ENCODE measurements at places on chromosomes 2 and 18.

DNA sequence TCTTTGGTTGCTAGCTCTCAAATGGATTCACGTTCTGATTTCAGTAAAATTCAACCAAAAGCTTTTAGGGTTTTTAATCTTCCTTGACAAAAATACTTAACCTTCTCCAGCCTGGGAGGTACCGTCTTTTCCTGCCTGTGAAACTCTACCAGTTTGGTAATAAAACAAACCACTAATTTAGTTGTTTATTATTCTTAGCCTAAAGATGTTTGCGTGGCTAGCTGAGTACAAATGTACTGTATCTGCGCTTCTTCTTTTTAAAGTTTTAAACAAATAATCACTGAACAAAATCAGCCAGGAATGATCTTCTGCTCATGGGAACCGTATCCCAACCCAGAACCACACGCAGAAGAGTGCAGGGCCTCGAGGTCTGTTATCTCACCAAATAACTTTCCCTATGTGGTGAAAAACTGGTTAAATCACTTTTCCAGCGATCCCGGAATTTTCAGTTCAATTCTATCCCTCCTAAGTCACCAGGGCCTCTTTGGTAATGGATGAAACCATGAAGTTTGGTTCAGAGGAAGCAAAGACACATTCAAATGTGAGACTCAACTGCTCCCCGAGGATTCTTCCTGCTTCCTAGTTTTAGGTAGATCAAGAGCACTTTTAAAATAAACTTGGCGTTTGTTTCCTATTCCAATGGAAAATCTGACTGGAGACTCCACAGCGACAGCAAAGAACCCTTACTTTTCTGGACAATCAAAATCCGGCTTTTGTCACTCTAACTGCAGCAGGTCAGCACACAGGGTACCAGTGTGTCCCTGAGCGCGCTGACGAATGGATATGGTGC is 36.1 kb downstream of the BCL2 start:
- no peak for DNase-seq

DNA sequence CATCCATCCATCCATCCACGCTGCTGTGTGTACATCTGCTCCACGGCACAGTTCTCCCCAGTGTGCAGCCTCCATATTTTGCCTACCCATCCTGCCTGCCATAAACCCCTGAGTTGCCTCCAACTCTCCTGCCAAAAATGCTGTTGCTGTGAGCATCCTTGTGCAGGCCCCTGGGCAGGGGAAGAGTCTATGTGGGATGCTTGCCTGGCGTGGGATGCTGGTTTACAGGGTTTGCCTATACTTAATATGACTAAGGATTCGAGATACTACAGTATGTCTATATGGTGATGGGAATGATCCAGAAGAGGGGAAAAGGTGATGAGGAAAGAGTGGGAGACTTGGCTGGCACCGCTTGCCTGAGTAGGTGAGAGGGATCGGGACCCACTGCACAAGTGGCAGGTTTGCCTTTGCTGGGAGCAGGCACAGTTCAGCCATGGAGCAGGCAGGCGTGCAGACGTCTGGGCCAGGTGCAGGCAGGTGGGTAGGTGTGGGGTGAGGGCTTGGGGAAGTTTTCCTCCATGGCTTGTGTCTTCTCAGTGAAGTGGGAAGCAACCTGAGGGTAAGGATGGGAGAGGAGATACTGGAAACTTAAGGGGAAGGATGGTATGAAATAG is 30.2 kb upstream of the FAHD2A start:
- DNase-seq, result no peak

- DNase-seq, result no peak
Measured at GRCh38 chr2:207847807-207848544, 78.3 kb upstream of the FZD5 start.

GRCh38 chr18:51726614-51727013 is 529.1 kb upstream of the MEX3C start:
- no peak for DNase-seq

GRCh38 chr2:23220513-23221094 is 164.4 kb upstream of the KLHL29 start:
- no peak for DNase-seq

GRCh38 chr2:74740741-74741431 is 86.8 kb downstream of the SEMA4F start:
- DNase-seq, result no peak

DNA sequence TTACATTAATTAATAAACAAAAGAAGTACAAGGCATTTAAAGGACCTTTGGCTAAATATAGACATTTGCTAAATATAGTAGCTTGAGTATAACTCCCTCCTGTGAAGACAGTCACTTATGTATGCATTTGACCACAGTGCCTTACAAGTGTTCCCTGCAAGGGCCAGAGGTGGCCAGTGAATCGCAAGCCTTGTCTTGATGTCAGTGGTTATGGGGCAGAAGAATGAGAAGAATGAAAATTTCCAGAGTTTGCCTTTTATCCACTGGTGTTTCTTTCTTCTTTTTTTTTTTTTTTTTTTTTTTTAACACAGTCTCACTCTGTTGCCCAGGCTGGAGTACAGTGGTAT is 1.8 kb downstream of the LRRFIP1 start:
- no peak for DNase-seq

GRCh38 chr2:56803596-56803995 is 619.8 kb downstream of the CCDC85A start:
- no peak for DNase-seq

GRCh38 chr2:70482401-70482800 is 71.2 kb downstream of the TGFA start:
- no peak for DNase-seq

DNA sequence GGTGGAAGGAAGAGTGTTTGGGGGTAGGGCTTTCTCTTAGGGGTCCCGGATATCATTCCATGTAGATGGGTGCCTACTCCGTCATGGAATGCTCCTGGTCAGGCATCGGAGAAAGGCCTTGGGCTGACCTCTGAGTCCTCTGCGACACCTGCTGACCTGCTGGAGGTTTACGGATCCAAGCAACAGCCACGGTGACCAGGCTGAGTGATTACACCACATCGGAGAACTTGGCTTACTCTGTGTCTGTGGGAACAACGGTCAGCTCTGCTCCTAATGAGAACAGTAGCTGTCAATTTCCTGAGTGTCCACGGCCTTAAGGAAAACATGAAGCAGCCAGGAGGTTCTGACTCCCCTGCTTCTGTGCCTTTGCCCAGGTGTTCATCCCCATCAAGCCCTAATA is 73.2 kb downstream of the TNP1 start:
- no peak for DNase-seq

DNA sequence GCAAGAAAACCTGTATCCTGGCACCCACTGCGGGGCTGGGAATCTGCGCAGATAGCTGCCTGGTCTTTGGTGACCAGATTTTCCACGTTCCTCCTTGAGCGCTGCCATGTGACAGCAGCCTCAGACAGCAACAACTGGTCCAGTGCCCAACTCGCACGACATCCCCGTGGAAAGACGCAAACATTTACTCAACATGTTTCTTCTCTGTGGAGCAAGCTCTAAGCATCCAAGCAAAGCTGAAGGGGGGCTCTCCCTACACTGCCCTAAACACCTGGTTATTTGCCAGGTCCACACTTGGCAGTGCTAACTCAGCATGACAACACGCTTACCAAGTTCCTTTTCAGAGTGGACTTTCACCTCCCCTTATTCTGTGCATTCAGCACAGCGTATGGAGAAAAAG is 11.3 kb downstream of the ZNF516 start:
- no peak for DNase-seq

DNA sequence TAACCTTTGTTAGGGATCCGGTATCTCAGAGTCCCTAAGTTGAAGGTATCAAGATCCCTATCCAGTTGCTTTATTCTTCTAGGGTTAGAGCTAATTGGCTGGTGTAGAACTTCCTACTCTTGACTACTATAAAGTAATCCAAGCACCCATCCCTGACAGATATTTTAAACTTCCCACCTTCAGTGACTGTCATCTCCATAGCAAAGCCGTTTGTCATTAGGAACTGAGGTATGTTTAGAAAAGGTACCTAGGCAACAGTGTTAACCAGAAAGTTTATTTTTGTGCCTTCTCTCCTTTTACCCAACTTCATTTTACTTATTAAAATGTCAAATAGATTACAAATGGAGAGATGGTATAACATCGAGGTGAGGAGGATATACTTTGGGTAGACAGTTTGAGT is 4.5 kb downstream of the FAM117B start:
- no peak for DNase-seq

DNA sequence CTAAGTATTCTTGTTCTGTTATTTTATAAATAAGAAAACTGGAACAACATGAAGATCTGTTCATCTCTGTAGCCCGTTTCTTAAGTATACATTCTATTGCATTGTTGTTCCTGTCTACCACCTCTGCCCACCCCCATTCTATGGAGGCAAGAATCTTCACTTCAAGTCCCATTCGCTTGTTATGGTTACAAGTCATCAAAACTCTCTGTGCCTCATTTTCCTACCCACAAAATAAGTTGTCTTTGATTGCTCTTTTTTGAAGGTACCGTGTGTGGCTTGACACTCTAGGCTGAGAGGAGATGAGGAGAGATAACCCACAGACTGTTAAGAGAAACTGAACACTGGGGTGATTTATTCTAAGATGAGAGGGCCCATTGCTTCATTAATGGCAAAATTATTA is 2.9 kb upstream of the EVA1A start:
- DNase-seq, result no peak

DNA sequence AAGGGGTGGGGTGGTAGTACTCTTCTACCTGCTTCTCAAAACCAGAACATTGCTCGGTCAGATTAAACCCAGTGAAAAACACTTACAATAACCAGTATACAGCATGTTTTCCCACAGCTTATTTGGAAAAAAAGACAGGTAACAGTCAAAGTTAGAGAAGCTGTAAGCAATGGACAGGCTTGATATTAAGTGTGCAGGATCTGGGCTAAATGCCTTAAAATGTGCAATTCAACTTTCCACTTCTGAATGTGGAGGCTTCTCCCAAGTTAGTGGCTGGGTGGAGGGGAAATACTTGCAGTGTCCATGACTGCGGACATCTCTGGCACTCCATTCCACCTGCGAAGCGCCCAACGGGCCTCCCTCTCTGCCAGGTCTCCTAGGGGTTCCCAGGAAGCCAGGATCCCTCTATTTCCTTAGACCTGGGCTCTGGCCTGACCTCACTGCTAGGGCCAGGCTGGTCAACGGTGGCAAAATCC is 5.3 kb downstream of the ZEB2 start:
- DNase-seq, result no peak

DNA sequence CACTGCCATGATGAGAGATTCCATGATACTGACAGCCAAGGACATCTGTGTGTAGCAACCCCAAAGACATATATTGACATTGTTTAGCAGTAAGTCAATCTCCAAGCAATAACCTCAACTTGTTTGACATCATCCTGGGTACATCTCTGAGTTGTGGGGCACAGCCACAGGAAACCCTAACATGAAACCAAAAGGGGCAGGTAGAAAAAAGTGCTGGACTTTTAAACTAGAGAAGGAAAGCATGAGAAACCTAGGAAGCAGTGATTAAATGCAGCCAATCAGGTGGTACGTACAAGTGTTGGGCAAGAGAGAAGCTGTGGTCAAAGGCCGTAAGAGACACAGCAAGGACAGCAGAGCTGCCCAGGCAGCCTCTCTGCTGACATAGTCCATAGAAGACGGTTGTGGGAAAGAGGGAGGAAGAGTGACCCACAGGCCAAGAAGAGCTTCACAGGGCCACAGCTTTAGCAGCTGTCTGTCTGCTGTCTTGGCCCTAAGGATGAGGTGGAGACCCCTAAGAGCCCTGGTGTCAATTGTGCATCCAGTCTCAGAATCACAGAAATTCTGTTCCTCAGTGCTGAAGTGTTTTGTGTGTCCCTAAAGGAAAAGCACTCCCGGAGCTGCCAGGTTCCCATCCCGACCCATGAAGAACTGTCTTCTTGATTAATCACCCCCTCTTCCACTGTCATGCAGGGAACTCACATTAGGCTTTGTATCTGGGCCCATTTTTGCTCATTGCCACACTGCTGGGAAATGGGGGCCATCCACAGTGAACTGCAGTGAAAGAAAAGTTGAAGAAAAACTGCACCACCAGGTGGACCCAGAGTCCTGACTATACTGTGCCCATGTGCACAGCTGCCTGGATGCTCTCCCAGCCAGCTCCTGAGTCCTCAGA is 25.4 kb upstream of the CHN1 start:
- no peak for DNase-seq

DNA sequence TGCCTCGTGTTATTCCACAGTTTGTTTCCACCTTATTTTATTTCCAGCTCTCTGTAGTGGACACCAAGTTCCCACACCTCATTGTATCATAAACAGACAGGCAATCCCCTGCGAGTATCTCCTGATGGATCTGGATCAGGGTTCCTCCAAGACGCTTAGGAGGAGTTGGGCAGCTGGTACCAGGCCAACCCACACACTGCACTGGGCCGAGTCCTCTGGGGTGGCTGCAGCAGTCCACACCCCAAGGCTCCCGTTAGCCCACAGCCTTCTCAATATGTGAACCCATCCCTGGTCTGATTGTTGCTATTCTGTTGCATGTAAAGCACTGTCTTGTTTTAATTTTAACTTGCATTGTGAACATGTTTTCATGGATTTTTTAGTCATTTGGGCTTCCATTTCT is 178.8 kb upstream of the RAB6C start:
- DNase-seq, result no peak

DNA sequence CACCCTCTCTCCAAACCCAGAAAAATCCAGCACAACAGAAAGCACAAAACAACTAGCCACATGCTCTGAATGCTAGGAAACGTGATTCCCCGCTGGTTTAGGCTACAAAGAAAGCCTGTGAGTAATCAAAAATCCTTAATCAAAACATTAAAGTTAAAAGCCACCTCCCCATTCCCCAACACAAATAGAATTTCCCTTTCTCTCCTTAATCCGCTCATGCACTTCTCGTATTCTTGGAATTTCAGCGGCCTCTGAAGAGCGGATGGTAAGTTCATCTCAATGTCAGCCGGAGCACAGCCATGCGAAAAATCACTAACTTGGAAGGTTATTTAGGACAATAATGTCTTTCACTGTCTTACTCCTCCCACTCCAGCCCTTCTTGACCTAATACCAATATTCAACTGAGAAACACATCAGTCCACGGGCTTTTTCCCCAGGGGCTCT is 126.7 kb downstream of the OSBPL1A start:
- DNase-seq, result no peak

- no peak for DNase-seq
Measured at GRCh38 chr2:142874293-142874814, 3.1 kb upstream of the KYNU start.

- no peak for DNase-seq
Measured at GRCh38 chr2:142136571-142136970, 5.8 kb upstream of the LRP1B start.

- no peak for DNase-seq
Measured at GRCh38 chr18:79485788-79486355, 90.1 kb downstream of the NFATC1 start.

DNA sequence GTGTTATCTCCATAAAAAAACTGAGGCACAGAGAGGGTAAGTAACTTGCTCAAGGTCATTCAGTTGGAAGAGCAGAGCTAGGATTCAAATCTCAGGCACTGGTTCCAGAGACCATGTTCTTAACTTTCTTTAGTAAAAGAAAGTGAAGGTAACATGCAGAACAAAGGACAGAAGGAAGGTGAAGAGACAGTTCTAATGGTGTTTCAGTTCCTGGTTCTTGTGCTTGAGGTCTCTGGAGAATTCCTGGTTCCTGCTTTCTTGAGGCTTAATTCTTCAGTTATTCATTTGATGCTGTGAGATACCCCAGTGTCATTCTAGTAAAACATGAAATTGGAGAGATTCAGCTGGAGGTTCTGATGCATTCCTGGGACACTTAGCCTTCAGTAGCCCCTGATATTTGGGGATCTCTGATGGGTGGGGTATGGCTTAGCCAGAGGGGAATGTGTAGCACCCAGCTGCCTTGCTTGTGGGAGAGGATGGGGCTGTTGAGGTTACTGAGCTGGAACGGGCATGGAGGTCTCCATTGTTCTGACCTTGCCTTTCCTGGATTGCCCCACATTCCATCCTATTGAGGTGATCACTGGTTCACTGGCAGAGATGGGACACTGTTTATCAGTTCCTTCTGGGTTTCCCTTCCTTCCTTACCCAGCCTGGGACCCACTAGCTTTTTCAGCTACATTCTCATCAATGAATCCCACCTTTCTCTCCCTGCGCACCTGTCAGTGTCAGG is 46.8 kb downstream of the SEMA4F start:
- DNase-seq, result no peak
